ENCODE measurements at places on chromosomes 7 and 10.

GRCh38 chr7:108450160-108450559 lies 6.1 kb downstream of the NRCAM start:
- DNase-seq, result no peak

GRCh38 chr10:74436523-74437170 lies 285.6 kb downstream of the ADK start:
- no peak for DNase-seq

GRCh38 chr10:30170814-30171213 lies 111.4 kb upstream of the JCAD start:
- peak; percentile 43 for DNase-seq

DNA sequence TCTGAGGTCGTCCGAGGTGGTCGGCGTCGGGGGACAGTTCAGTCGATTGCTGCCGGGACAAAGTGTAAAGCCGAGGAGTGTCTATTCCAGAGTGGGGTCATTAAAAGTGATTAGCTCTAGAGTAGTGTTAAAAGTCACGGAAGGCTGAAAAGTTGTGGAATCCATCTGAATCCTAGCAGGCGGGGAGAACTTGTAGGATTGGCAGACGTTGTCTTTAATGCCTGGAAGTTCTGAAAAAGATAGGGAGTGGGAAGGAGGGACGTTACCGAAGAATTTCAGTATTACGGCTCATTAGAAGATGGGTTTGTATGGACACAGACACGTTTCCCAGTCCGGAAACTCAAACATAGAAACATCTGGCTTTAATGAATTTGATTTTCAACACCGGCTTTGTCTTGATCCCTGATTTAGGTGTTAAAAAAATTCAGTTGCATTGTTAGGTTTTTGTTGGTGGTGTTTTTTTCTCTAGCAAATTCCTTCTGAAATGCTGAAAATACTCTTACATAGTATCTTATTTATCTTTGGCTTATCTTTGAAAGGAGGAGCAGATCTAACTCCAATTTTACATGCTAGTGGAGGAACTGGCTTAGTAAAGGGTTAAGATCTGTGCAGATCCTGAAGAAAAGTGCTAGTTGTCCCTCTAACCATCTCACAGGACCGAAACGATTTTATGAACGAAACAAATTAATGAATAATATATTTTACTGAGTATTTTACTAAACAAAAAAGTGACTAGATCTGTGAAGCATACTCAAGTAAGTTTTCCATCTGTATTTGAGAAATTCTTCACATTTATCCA lies 900 bp downstream of the MKLN1 start:
- DNase-seq, result peak; percentile 42

GRCh38 chr7:26629696-26630095 lies 234.7 kb downstream of the SKAP2 start:
- DNase-seq, result no peak

- DNase-seq, result peak; percentile 15
These were observed 44.4 kb downstream of the MCU start for GRCh38 chr10:72736176-72736827.

GRCh38 chr10:27134371-27134770 lies 19.8 kb downstream of the YME1L1 start:
- DNase-seq, result no peak

DNA sequence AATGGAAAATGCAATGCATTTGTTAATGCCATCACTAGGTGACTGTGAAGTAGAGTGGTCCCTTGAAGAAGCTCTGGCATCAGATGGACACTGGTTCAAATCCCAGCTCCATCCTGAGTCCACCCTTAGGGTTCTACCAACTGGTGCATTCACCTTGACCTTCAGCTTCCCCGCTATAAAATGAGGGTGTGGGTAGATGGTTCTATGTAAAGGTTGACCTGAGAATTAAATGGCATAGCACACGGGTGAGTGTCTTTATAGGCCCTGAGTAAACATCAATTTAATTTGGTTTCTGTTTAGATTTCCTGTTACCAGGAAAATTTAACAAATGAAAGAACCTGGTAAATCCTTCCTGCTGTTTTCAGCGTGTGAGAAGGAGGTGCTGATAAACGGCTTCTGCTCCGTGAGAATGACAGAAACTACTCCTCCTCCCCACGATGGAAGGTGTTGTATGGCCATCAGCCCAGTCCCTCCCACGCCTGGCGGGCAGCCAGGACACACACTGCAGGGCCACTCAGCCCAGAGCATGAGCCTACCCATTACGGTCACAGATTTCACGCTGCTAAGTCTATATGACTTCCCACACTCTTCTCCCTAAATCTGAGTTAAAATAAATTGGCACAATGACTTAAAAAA lies 210.1 kb downstream of the TNS3 start:
- no peak for DNase-seq

- no peak for DNase-seq
These were observed 50.8 kb downstream of the GCC1 start for GRCh38 chr7:127534636-127535035.

DNA sequence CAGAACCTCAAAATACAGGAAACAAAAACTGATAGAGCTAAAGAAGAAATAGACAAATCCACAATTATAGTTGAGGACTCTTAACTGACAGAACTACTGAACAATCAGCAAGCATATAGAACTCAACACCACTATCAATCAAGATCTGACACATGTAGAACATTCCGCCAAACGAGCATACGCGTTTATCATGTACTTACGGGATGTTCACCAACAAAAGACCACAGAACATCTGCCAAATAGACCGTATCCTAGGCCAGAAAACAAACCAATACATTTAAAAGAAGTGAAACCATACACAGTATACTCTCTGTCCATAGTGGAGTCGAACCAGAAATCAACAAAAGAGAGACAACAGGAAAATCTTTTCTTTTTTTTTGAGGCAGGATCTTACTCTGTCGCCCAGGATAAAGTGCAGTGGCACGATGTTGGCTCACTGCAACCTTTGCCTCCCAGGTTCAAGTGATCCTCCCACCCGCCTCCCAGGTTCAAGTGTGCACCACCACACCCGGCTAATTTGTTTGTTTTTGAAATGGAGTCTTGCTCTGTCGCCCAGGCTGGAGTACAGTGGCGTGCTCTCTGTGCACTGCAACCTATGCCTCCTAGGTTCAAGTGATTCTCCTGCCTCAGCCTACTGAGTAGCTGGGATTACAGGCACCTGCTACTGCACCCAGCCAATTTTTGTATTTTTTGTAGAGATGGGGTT lies 5.1 kb downstream of the GNA12 start:
- no peak for DNase-seq
